ENCODE measurements at places on chromosomes 5 and 9. TPM values are rescaled to one million over a fixed set of nuclear protein-coding genes. Genes with fewer than 3 reads are reported as not detected.

The PPIC gene
- 21.5 TPM for total RNA-seq

The PCDHB5 gene
- total RNA-seq, result not detected

The IL9 gene
- total RNA-seq, result not detected

The ELAVL2 gene
- total RNA-seq, result not detected

The TAF11L14 gene
- not detected for total RNA-seq

The MZB1 gene
- total RNA-seq, result 0.81 TPM

The ECSCR gene
- not detected for total RNA-seq

The WNK2 gene
- 24.4 TPM for total RNA-seq

The SNCAIP gene
- total RNA-seq, result not detected

The PHYHD1 gene
- 0.32 TPM for total RNA-seq

The PCDH1 gene
- total RNA-seq, result 24.2 TPM

The COL15A1 gene
- 0.15 TPM for total RNA-seq

The TMEM174 gene
- total RNA-seq, result not detected

The IRGM gene
- not detected for total RNA-seq

The TPPP gene
- total RNA-seq, result 3.9 TPM

The FST gene
- 0.34 TPM for total RNA-seq

The PCSK5 gene
- 6.9 TPM for total RNA-seq

The DNM1 gene
- 12.0 TPM for total RNA-seq

The BAAT gene
- 0.25 TPM for total RNA-seq

The DPYSL3 gene
- 17.2 TPM for total RNA-seq

The LURAP1L gene
- 13.3 TPM for total RNA-seq

The STKLD1 gene
- total RNA-seq, result 0.37 TPM

The POC5 gene
- total RNA-seq, result 14.8 TPM

The CTSV gene
- 15.5 TPM for total RNA-seq

The TEX48 gene
- total RNA-seq, result not detected

The ARHGAP26 gene
- 34.5 TPM for total RNA-seq

The KLF9 gene
- 8.3 TPM for total RNA-seq

The PCDHB12 gene
- not detected for total RNA-seq

The CARD9 gene
- total RNA-seq, result 1.2 TPM

The ACOT12 gene
- total RNA-seq, result not detected

The BRINP1 gene
- not detected for total RNA-seq

The RORB gene
- total RNA-seq, result 0.02 TPM
